ENCODE measurements at places on chromosomes 12 and 14.
A peak's percentile ranks its signal among the peaks of the same experiment; 100 is the strongest.

DNA sequence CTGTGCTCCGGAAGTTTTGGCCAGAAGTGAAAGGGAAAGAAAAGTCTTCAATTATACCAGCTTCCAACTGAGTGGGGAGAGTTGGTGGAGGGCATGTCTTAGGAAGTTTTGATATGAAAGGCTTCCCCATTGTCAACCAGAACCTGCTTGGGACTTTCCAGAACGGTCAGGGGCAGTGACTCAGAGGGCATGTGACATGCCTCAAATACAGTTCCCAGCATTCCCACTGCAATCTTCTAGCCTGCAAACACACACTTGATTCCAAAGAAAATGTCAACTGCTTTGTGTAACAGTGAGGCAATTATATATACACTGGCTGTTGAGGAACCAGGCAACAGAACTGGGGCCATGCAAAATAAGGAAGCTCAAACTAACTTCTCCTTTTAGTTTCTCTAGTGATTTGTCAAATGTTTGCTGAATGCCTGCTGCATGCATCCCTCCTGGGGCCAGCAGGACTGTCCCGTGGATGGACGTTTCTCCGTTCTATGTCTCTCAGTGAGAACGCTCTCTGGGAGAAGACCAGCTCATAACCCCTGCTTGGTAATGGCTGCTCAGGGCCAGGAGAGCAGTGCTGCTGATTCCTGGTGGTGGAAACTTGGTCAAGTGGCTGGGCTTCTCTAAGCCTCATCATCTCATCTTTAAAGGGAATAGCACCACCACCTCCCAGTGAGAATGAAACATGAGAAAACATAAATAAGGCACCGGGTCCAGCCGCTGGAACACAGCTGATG lies 18.3 kb downstream of the SLC25A47 start:
- peak; percentile 31 for DNase-seq

DNA sequence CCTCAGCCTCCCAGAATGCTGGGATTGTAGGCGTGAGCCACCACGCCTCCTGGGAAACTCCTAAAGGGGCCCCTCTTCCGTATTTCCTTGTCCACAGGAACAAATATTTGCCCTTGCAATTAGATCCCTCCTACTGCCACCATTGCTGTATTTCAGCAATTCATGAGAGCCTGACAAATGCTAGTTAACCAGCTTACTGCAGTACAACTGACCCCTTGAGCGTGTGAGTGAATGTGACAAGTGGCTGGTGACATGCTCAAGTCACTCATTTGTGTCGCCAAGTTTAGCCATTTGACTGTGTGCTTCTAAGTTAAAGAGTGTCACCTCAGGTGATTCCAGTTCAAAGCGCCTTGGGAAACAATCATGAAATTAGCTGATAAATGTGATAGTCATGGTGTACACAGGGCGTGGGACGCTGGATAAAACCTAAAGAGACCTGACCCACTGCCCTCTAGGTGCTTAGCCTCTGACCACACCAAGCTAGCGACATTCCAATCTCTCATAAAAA lies 56.1 kb upstream of the MAP1LC3B2 start:
- DNase-seq = no peak

- peak; percentile 22 for DNase-seq
Observed at GRCh38 chr12:69688471-69689427, 10.4 kb downstream of the BEST3 start.

DNA sequence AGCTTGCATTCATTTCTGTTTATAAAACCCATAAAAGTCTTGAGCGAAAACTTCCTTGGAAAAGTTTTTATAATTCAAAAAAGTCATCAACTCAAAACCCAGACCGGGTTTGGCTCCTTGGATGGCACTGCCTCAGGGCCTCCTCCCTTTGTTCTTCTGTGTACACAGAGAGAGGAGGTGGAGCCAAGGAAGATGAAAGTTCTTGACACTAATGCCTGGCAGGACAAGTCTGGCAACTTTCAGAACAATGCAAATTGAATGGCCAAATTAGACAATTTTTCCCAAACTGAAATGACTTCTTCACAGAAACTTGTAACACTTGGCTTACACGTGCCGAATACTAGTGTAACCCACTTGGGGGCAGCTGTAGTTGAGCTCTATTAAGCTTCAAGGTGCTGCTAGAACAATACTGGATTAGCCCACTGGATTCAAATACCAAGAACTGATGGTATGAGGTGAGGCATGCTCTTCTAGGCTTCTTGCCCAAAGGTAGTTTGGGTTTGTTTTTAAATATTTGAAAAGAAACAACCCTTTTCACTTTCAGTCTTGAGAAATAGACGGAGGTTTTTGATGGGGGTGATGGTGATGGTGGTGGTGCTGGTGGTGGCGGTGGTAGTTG lies 86.6 kb upstream of the FRMD6 start:
- DNase-seq = no peak

DNA sequence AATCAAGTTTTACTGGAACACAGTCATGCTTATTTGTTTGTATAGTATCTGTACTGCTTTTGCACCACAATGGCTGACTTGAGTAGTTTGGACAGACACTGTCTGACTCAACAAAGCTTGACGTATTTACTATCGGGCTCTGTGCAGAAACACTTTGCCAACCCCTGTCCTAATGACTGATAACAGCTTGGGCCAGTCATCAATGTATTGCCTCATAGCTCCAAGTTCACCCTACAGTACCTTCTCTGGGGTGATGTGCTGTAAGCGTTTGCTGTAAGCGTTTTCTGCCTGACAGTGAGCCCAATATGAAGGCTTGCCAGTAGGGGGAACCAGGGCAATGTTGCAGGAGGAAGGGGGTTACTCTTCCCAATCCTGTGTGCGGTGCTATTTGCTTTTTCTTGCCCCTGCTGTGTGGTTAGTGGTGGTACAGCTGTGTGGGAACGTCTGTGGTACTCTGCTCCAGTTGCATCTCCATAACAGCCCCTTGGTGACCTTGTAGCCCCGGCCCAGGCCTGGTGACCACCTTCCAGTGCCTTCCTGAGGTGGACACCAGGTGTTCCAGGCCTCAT lies 5.4 kb upstream of the CCDC177 start:
- DNase-seq = no peak

DNA sequence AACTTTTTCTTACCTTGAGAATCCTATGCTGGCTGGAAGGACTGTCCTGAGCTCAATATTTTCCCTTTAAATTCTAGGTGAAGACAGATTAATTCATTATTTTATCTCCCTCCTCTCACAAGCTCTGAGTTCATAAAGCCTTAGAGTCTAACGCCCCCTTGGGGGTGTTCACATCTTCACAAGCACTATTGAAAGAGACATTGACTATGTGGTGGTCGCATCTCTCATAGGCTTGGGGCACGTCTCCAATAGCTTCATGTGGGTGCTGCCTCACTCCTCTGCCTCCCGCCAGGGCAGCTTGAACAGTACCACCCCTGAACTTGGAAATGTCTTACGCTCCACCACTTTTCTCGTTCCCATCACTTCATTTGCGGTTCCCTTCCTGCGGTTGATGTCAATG lies 106.2 kb downstream of the UNC79 start:
- DNase-seq = no peak

- no peak for DNase-seq
Observed at GRCh38 chr14:50874757-50875156, 2.9 kb downstream of the ABHD12B start.

GRCh38 chr12:124667506-124668326 lies 100.3 kb upstream of the NCOR2 start:
- DNase-seq = no peak

GRCh38 chr14:105416671-105417070 lies 3.0 kb upstream of the MTA1 start:
- no peak for DNase-seq

DNA sequence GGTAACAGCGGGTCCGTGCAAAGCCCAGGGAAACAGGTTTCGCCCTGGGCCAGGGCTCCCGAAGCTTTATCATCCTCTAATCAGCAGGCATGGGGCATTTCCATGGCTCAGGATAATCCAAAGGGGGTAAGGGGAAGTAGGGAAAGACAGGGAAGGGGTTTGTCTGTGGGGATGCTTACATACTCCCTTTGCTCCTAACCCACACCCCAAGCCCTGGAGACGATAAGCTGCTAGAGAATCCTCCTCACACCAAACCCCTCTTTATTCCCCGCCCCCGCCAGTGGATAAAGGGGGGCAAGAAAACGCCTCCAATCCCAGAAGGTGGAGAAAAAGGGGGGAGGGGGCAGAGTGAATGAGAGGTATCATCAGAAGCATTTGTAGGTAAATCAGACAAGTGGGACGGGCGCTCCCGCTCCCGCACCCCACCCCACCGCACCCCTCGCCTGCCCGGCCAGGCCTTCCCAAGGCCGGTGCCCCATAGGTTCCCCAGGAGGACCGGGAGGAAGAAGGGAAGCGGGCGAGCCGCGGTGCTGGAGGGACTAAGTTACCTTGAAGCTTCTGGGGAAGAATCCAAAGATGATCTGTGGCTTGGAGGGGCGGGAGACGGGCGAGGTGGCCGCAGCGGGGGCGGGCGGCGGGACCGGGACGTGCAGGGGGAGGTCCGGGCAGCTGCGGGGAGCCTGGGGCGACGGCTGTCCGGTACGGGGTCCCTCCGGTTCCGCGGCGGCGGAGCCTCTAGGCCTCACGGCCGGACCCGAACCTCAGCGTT lies 762 bp downstream of the PPP2R5E start:
- DNase-seq = no peak

DNA sequence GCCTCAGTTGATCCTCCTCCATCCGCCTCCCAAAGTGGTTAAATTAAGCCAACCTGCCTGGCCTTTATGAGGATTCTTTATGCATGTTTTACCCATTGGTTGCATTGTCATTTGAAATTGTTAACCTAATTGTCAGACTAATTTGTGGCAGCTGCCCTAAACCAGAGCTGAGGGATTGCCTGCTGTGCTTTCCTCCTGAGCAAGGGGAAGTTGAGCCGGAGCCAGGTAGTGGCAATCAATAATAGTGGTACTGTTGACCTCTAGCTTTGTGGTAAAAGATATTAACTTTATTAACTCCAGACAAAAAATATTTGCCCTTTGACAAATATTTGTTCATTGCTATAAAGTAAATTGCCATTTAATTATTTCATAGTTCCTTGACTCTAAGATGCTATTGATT lies 5.6 kb upstream of the HEBP1 start:
- DNase-seq = no peak

DNA sequence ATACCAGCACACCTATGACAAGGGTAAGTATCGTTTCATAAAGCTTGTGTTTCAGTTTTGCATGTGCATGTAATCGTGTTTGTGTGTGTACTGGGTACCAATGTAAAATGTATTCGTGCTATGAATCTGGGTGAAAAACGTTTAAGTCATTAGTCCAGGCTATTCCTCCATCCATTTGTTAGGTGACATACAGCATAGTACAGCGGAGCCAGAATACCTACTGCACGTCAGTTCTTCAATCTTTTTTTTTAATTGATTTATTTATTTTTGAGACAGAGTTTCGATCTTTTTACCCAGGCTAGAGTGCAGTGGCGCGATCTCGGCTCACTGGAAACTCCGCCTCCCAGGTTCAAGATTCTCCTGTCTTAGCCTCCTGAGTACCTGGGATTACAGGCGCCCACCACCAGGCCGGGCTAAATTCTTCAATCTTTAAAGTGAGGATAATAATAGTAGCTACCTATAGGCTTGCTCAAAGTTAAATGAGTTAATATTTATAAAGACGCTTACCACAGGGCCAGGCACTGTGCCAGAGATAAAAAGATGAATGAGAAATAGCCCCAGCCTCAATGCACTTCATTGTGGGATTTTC lies 661 bp upstream of the RPS26 start:
- DNase-seq = no peak

GRCh38 chr12:80821513-80822000 lies 104.8 kb downstream of the MYF5 start:
- DNase-seq = no peak

DNA sequence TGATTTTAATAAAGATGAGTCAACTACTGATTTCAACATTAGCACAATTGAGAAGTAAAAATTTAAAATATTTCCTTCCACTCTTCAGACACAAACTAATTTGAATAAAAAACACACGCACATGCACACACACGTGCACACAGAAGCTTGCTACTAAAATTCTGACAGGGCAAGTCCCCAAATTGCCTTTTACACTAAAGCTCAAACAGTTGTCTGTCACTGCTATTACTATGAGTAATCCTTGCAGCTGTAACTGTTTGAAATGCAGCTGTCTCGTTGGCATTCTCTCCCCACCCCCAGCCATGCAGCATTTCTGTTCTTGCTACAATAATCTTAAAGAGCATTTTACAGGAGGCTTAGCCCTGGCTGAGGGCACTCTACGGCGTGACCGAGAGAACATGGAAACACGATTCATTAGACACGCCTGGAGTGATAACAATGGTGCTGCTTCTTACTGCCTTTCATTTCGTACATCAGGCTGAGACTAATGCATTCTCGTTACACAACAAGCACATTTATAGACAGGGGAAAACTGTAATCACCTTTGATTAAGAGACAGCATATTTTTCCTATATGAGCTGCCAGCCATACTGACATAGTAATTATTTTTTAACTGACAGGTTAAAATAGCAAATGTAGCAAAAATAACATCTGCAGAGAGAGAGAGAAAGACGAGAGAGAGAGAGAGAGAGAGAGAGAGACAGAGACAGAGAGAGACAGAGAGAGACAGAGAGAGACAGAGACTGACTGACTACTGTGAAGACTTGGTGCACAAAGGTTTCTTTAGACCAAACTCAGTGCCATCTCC lies 153.8 kb downstream of the MED13L start:
- no peak for DNase-seq

DNA sequence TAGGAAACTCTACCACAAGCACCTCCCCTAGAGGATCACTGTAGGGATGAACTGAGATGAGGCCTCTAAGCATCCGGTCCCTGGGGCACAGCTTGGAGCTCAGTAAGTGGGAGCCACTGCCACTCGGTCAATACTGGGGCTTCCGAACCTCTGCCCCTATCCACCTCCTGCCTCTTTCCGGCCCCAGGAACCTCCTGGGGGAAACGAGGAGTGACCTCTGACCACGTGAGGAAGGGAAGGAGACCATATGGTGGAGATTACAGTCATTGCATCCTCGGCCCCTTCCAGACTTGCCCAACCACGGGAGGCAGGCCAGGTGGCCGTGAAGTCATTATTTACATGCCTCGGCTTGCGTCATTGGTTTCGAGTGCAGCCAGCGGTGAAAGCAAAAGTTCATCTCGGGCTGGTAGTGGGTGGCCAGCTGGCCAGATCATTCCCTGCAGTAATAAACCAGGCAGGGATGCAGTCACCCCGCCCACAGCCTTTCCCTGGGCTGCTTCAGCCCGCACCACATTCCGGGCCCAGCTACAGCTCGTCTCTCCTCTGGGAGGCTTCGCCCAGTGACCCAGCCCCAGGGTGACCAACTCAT lies 65.4 kb downstream of the C14orf132 start:
- peak; percentile 65 for DNase-seq

GRCh38 chr14:24908592-24909236 lies 141.2 kb downstream of the STXBP6 start:
- DNase-seq = no peak

GRCh38 chr14:71395151-71395604 lies 487.9 kb downstream of the PCNX1 start:
- DNase-seq = no peak

Measured in omental fat pad (tissue), 4 donors.